Femur (tissue), 1 donor: ENCODE measurements at places on chromosomes 3 and 15.

DNA sequence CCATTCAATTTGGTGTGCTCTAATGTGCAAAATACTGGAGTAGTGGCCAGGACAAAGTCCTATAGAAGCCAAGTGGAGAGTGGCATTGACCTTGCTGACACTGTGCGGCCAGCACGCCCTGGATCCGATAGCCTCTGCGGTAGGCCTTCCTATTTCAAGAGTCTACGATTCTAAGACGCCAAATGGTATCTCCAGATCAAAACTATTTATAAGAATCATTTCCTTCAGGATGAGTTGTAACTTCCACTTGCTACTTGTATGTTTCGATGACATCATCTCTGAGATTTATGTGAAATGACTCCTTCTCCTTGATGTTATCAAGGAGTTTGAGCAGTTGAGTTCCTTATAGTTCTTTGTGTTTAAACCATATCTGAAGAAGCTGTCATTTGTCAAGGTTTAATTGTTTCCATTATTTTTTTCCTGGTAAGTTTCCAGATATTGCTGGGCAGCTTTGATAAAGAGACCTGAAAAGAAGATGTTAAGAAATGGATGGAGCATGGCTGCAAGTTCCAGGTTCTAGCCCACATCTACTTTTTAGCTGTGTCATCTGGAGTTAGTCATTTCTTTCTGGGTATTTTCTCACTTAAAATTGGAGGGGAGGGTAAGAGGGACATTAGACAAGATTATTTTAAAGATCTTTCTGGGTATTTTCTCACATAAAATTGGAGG is 71.8 kb downstream of the TMEM44 start:
- DNase-seq, result no peak

- DNase-seq, result peak; percentile 43
These were observed 178.1 kb downstream of the KLHL25 start for GRCh38 chr15:85616549-85617110.

GRCh38 chr3:42831321-42831713 is 22.1 kb downstream of the ACKR2 start:
- peak; percentile 72 for DNase-seq

- peak; percentile 58 for DNase-seq
These were observed 28.8 kb upstream of the UBL7 start for GRCh38 chr15:74489518-74490338.

GRCh38 chr15:44711743-44712345 is 527 bp downstream of the B2M start:
- peak; percentile 73 for DNase-seq

DNA sequence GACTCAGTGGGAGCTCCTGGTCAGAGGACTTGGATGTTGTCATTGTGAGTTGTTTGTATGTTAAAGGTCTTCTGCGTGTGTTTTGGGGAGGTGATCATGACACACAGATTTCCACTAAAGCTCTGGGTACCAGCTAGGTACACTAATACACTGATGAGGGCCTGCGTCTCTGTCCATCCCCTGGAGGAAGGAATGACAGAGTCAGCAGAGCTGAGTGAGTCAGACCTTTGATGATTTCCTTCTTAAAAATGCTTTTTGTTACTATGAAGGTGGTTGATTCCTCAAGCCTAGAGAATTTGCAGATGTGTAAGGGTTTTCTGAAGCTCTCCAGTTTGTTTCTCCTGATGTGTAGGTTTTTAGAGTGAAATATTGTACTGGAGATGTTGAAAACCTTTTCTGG is 424.1 kb upstream of the TPM1 start:
- DNase-seq, result no peak

DNA sequence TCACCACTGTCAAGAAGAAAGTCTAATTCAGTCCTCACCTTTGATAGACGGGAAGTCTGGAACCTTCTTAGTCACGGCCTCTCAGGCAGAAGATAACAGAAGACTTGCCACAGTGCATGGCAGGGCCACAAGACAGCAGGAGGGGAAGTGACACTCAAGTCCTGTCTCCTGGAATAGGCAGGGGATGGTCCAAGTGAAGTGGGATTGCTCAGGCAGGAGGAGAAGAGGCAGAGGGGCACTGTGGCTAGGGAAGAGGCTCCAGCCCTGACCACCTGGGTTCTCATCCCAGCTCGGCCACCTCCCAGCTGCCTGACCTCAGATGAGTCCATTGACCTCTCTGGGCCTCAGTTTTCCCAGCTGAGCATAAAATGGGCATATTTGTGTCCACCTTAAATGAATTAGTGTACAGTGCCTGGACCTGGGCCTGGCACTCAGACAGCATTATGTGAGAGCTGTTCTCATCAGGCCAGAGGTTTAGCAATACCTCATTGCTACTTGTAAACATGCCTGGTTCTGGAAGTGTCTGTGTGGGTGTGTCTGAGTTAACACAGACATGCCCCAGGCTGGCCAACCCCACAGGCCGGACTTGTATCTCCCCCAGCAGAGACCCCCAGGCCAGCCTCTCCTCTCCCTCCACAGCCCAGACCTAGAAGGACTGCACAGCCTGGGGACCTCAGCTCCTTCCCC is 11.5 kb upstream of the PCSK6 start:
- no peak for DNase-seq

DNA sequence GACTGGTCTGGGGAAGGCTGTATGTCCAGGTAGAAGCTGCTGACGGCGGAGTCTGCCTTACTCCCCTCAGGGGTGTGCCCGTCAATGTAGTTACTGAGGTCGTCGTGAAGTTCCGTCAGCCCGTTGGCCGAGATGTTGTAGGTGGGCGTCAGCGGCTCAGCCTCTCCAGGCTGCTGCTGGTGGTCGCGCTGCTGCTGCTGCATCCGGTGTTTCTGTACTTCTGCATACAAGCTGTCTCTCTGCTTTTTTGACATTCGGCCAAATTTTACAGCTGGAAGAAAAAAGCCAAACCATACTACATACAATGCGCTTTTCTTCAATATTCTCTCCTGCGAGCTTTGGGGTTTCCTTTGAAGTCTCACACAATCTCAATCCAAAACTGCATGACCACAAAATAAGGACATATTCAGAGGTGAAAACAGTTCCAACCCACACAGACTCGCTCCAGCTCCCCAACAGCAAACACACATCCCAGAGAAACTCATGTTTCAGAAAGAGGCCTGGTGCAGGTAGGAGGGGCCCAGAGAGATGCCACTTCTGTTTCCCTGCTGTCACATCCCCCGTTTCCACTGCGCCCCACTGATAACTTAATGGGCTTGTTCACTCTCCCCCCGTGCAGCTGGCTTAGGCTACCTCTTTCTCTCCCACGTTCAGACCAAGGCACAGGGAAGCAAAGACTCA is 32.5 kb upstream of the ICE2 start:
- peak; percentile 28 for DNase-seq

- DNase-seq, result no peak
These were observed 89.3 kb downstream of the OTOL1 start for GRCh38 chr3:161585922-161586321.

DNA sequence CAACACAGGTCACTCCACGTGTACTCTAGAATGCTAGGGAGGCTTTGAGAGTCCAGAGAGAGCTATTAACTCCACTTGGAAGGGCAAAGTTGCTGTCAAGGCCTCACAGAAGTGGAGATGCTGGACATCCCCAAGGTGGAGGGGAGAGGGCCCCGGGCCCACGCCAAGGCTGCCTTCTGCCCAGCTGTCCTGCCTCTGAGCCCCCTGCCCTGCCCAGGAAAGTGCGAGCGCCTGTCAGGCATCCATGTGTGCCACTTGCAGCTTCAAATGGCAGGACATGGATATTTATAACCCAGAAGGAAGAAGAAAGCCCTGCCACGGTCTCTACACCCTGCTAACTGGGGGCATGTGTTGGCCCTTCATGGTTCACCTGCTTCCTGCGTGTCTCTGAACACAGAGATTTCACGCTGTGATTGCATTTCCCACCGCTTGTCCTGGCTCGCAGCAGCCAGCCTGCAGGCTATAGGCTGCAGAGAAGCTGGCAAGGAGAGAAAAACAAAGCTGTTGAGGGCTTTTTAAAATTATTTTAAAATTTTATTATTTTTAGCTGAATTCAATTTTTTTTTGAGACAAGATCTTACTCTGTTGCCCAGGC is 17.0 kb downstream of the ANKDD1A start:
- DNase-seq, result no peak

GRCh38 chr3:339351-339750 is 142.8 kb downstream of the CHL1 start:
- DNase-seq, result no peak

DNA sequence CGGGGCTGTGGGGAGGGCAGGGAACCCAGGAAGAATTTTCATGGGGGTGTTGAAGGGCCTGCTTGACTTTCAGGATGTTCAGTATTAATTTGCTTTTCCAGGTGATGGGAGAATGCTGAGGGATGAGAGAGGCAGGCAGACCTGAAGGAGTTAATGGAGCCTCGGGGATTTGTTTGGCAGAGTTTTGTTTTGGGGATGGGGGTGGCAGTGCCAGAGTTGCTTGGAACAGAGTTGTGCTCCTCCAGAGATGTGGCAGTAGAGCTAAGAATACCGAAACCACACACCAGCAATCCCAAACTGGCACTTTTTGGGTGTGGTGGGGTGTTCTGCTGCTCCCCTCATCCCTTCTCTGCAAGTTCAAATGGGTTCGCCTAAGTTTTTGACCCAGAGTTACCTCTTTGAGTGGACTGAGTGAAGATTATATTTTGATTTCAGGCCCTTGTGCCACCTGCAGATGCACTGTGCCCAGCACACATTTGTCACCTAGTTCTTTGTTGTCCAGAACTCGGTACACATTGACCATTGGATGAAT is 1.6 kb downstream of the BOC start:
- peak; percentile 44 for DNase-seq

GRCh38 chr15:83919978-83920510 is 266.1 kb downstream of the ADAMTSL3 start:
- peak; percentile 37 for DNase-seq

DNA sequence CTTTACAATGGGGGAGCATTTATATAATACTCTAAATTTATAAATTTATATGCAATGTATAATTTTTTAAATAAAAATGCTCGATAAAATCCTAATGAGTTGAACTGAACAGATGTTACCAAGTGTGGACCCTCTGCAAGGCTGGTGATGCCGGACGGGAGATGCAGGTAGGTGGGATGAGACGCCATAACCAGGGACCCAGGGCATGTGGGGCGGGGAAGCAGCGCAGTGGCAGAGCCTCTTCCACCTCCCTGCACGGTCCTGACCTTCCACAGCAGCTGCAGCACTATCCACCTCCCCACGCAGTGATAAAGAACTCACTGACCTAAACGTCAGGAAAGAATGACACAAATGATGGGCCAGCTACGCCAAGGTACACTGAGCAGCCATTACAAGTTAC is 12.8 kb downstream of the PCSK6 start:
- DNase-seq, result no peak

- DNase-seq, result no peak
These were observed 128.6 kb downstream of the SLCO3A1 start for GRCh38 chr15:91981821-91982800.

- no peak for DNase-seq
These were observed 204.0 kb downstream of the OSBPL10 start for GRCh38 chr3:31777092-31777491.

DNA sequence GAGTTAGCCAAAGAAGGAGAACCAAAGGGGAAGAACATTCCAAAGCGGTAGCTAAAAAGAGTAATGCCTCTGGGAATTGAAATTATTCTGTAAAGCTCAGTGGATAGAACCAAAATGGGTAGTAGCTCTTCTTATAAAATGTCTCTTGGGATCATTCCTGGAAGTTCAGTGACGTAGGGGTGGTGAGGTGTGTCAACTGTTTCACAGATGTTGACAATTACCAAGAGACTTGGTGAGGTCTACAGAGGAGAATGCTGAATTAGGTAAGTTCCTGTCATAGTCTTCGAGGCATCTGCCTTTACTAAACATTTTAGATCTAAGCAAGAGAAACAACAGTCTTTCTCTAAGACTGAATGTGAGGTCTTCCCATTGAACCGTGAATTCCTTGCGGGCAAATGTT is 67.8 kb downstream of the TPRG1 start:
- no peak for DNase-seq

GRCh38 chr3:126870608-126871210 is 112.2 kb upstream of the PLXNA1 start:
- DNase-seq, result no peak

DNA sequence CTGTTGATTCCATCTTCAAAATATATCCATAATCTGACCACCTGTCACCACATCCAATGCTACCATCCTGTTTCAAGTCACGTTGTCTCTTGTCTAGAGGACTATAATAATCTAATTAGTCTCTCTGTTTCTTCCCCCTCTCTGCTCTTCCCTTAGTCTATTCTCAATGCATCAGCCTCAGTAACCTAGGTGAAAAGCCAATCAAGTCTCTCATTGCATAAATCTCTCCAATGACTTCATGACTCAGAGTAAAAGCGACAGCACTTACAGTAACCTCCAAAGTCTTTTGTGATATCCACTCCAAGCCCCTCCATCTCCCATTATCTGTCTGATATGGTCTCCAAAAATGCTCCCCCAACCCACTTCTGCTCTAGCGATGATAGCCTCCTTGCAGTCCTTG is 7.2 kb downstream of the UBA3 start:
- no peak for DNase-seq

DNA sequence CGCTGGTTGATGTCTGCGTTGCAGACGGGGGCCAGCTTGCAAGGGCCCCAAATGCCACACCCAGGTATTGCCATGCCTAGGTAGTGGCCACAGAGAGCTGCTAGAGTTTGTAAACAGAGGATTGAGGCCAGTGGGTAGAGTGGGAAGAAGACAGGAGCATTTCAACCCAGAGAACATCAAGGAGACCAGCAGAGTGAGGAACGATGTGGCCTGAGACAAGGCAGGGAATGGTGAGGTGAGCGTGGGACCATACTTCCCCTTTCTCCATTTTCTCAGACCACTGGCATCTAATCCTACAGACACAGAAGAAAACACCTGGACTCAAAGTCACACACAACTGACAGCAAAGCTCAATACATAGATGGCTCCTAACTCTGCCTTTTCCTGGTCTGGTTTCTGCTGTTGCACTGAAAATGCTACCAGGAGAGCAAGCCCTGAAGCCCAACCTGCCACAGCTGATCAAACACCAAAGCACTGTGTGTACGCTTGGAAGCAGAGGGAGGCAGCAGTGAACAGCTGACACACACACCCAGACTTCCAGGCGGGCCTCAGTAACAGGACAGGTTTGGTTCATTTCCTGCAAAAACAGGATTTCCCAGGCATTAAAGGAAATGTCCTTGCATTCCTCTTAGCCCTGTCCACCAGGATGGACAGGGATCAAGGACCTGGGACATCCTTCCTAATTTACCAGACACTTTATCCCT is 1.6 kb downstream of the FAM174B start:
- DNase-seq, result peak; percentile 59

- DNase-seq, result no peak
These were observed 1.2 kb downstream of the MANF start for GRCh38 chr3:51386159-51386851.

DNA sequence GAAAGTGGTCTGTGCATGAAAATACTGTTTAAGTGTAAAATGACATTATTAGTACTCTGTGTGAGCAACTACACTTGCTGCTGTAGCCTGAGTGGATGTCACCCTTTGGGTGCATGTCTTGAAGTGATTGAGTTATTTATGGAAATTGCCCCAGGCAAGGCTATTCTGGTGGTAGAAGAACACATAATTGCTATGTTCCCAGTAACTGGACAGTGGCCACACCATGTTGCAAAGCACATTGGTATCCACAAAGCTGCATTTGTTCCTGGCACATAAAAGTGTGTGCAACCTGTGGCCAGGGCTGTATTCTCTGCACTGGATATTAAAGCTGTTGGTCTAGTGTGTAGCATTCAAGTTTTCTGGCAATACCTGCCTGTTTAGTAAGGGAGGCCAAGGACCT is 23.8 kb downstream of the MTMR14 start:
- DNase-seq, result no peak

GRCh38 chr3:12663936-12664908 is at the start of gene RAF1:
TSS of gene RAF1 (minus strand) at chr3:12664117. CDS start at chr3:12618721, 45,396 bp downstream.
- DNase-seq, result peak; percentile 99
